Thyroid gland (tissue), 4 donors: ENCODE measurements at places on chromosomes 12 and 14.

DNA sequence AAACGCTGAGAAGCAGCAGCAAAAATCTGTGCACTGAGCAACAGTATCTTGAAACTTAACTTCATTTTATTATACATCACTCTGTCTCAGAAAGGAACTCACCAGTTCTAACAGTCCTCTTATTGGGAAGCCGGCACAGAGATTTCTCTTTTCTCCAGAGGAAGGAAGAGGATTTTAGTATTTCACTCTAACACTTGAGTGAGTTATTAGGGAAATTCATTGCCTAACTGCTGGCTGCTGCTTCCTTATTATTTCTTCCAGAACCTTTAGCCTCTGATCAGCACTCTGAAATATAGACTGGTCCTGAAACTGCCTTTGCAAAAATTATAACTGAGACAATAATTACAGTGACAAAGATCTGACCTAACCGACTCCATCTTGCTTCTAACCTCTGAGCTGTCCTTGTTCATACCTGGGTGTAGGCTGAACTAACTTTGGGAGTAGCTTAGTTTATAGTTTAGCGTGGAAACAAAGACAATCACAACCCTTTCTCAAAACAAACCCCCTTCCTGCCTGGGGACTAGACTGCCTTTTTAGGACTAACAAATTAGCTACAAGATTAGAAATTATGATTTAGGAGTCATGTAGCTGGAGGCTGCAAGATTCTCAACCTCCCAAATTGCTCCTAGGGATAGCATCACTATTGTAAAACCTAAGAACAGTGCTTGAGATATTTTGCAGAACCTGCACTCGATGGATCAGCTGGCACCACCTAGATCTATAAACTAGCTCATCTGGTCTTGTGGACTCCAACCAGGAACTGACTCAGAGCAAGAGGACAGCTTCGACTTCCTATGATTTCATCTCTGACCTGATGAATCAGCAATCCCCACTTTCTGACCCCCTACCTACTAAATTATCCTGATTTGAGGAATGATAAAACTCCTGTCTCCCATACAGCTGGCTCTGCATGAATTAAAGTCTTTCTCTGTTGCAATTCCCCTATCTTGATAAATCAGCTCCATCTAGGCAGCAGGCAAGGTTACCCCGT is 117.5 kb downstream of the DYRK2 start:
- DNase-seq, result no peak

DNA sequence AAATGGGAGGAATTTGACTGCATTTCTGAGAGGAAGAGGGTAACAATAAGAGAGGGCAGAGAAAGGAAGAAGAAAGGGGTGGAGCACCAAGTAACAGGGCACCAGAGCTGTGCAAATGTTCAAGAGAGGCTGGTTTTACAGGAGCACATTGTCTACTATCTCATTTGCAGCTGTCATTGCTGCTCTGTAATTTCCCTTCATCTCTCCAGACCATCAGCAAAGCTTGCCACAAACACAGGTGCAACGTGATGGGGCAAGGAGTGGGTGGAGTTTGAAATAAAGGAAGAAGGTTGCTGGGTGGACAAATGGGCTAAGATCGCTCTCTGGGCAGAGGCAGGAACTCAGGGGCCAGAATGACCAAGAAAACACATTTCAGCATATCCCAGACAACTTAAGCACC is 47.9 kb upstream of the PLEKHG6 start:
- DNase-seq, result no peak

- DNase-seq, result no peak
These were observed 7.1 kb upstream of the CCDC175 start for GRCh38 chr14:59583755-59584154.

DNA sequence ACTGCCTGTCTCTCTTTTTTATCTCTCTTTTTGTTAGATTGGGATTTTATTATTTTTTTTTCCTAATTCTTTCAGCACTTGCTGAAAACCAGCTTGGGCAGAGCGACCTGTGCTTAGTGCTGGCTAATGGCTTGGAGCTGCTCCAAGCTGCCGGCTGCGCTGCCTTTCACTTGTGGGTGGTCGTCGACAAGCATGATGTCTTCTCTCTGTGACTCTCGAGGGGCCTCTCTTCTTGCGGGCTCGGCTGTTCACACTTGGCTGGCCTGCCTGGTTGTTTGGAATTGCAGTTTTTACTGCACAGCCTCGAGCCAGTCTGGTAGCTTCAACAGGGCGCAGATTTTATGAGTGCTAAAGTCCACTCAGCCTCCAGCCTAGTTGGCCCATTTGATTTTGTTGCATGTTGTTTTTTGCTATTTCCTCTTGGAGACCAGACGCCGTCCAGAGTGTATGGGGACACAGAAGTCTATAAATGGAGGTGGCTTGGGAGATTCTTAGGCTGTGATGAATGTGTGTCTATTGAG is 18.6 kb downstream of the TPCN1 start:
- peak; percentile 88 for DNase-seq

- peak; percentile 95 for DNase-seq
These were observed 1.2 kb downstream of the MGP start for GRCh38 chr12:14884458-14884878.

GRCh38 chr14:104723651-104724406 is at the start of gene ADSS1:
ADSS1 (plus strand) TSS chr14:104724229; CDS start chr14:104724271, 42 bp downstream.
- DNase-seq, result peak; percentile 70

DNA sequence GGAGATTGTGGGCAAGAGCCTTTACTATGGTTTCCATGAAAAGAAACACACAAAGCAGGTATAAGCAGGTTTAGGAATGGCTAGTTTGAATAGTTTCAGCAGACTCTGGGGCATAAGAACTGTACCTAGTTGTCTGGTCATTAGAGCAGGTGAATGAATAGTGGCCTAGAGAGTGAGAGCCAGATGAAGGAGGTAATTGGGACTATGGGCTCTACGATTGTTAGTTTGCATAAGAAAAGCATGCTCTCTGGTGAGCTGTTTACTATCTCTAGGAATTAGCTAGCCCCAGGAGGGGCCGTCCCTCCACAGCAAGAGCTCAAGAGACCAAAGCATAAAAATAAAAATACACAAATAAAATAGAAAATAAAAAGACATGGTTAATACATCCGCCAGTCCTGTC is 397.5 kb upstream of the GARIN6 start:
- no peak for DNase-seq

GRCh38 chr14:21498540-21499526 is 12.3 kb downstream of the METTL3 start:
- peak; percentile 9 for DNase-seq

- no peak for DNase-seq
These were observed 95.7 kb downstream of the PAPLN start for GRCh38 chr14:73333031-73333430.
